NAMALWA (cell line): ENCODE measurements at places on chromosomes 7 and 10.

DNA sequence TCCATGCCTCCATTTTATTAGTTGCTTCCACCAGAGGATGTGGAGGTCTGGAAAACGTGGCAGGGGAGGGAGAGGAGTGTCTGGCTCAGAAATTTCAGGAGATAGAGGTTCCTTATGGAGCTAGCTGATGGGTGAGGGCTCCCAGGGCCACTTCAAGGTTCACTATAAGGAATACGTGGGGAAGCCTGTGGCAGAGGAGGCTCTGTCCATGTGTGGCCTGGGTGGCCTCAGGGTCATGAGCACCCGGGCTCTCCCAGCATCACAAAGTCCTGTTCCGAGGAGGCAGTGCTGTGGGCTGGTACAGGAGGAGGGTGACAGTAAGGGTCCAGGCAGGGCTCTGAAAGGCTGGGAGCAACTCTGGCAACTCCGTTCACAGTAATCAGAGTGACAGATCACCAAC is 24.6 kb downstream of the ARHGAP22 start:
- DNase-seq, result no peak

GRCh38 chr10:59873896-59874295 is 32.5 kb downstream of the CCDC6 start:
- no peak for DNase-seq

GRCh38 chr10:120495226-120496009 is 38.4 kb downstream of the PLPP4 start:
- DNase-seq, result no peak

GRCh38 chr10:116272440-116273283 is at the start of gene GFRA1:
Gene GFRA1, minus strand, starts transcription at chr10:116273206. Its CDS starts 1,177 bp downstream, at chr10:116272029.
- no peak for DNase-seq

DNA sequence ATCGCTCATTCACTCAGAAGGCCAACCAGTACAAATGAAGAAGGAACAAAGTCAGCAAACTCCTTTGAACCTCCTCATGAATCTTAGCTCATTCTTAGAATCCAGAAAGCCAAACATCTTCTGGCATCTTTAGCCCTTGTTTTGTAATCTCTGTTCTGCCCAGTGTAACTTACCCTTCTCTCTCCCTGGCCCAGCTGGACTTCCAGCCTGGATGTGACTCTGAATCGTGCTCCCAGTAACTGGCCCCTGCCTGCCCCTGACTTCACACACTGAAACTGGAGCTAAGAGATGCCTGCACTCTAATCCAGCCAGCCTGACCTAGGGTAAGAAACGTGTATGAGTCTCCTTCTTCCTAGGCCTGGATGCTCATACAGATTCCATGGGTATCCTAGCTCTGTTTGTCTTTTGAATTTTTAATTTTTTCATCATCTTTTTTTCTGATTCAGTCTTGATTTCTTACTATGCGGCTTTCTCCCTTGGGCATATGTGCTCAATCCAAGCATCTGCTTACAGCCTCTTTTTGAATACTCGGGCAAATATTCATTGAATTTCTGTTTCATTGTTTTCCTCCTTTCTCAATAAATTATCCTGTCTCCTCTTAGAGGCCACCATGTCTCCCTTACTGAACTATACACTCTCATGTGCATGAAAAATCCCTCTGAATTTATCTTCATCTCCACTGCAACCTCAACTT is 845.6 kb upstream of the AUTS2 start:
- no peak for DNase-seq
